ENCODE measurements at places on chromosomes 6 and 20. TPM values are rescaled to one million over a fixed set of nuclear protein-coding genes. Genes with fewer than 3 reads are reported as not detected.
A peak's percentile ranks its signal among the peaks of the same experiment; 100 is the strongest.

CST5 gene
- not detected for total RNA-seq

MEP1A gene
- total RNA-seq, result not detected

- DNase-seq, result no peak
Observed at GRCh38 chr6:108031968-108032367, 42.6 kb downstream of the OSTM1 start.

BPIFA3 gene
- total RNA-seq, result not detected

- peak; percentile 55 for DNase-seq
Observed at GRCh38 chr6:36247693-36248092, 22.2 kb upstream of the PNPLA1 start.

DNA sequence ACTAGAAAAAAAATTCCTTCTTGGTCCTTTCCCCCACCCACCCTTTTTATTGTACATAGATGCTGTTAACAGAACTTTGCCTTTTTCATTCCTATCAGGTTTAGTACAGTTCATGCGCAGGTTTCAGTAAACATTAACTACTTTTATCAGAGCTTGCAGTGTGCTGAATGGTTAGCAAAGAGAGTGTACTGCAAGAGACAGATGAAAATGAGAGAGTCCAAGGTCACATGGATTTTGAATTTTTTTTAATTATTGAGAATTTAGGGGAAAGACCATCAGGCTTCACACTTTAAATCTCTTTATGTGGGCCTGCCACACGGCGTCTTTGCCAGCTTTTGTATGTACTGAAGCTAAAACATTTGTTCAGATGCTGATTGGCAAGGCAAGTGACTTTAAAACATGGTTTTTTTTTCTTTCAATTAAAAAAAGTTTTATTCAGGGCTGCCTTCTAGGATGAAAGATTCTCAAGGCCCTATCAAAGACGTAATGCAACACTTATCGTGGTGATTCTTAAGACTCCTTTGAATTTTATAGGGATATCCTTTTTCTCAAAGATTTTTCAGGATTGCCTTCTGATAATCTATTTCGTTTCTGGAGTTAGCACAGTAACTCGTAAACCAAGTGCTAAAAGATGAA, 32.2 kb downstream of the RREB1 start:
- DNase-seq, result no peak

DNA sequence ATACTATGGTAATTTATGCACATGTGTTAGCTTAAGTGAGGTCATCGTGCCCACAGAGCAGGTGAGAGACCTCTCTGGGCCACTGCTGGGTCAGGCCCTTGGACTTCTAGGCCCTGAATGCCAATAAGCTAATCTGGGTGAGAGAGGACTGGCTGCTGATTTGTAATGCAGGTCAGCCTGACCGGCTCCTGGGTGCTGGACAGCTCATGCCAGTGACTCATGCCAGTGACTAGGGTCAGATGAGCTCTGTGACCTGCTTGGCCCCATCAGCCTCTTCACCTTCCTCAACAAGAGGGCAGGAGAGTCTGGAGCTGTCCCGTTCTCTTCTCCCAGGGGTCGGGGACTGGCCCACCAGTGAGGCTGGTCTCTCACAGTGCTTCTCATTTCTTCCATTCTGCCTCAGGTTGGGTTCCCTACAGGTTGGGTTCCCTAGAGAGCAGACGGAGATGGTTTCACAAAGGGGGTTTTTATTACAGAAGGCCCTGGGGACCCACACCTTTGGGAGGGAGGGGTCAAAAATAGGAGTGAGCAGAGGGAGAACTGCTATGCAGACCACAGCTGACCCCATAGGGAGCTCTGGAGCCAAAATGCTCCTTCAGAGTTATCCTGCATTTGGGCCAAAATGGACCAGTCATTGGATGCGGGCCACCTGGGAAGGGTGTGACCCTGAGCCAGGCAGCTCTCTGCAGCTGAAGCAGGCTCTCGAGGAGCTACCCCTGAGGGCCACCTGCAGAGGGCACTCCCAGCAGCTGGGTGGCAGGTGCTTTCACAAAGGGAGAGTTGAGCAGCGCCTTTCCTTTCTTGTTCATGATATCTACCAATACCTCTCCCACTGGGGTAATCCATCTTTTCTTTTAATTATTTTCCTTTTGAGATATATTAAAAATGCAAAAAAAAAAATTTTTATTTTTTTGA, 2.2 kb upstream of the OXT start:
- no peak for DNase-seq

GRCh38 chr6:29887330-29887818, 55.0 kb upstream of the HLA-A start:
- DNase-seq, result peak; percentile 17

DNA sequence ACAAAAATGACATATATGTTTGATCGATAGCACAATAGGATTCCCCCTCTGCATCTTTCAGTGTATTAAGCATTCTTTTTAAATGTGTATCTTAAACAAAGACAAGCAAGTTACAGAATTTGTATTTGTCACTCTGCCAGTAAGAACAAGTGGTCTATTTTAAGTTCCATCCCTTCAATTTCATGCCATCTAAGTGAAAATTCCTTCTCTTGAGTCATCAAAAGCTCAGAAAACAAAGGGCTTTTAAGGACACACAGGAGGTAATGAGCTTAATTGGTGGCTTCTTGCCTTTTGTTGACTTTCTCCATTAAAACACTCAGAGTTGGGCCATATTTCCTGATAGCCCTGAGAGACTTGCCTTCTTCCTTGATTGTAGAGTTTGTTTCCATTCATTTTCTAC, 547.8 kb downstream of the TENT5A start:
- DNase-seq, result no peak

DNA sequence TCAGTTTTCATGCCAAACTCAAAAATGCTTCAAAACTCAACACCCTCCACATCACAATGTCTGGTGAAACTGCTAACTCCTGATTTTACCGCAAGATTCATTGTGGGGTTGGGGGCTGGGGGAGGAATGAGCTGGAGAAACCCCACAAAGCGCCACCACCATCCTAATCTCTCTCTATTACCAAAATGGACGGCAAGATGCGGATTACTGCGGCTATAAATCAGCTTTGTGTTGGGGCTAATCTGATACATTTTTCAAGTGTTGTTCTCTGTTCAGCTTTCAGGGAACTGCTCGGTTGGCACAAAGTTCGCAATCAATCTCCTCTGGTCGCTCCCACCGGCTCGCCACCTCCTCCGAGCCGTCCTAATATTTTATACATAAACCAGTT, 83.7 kb downstream of the TMEM242 start:
- DNase-seq, result no peak

DNA sequence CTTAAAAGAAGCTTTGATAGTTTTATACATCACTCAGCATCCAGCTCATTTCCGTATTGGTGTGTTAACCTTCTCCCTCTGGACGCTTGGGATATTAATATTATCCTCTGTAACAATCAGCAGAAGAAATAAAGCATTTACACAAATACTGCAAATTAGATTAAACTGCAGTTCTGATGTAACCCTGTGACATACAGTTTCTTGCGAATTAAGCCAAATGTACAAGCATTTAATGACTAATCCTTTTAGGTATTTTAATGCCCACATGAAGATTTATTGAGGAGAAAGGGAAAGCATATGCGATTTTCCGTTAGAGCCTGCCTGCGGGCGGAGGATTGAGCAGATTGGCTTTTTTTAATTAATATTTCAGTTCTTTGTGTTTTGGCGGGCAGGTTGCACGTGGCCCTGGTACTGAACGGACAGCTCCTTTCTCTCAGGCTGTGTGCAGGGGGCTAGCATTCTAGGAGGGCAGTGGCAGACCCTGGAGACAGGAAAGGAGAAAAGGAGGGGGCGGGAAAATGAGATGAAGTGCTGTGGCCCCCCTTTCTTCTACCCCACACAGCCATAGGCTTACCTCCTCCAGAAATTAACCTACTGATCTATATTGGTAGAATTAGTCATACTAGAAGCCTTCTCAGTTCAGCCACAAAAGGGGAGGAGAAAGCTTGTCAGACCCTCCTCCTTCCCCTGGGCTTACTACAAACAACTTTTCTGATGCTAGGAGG, 14.1 kb upstream of the TFAP2D start:
- DNase-seq, result peak; percentile 17

RNF144B gene
- total RNA-seq, result 77.1 TPM

ABHD16B gene
- total RNA-seq, result not detected

DNA sequence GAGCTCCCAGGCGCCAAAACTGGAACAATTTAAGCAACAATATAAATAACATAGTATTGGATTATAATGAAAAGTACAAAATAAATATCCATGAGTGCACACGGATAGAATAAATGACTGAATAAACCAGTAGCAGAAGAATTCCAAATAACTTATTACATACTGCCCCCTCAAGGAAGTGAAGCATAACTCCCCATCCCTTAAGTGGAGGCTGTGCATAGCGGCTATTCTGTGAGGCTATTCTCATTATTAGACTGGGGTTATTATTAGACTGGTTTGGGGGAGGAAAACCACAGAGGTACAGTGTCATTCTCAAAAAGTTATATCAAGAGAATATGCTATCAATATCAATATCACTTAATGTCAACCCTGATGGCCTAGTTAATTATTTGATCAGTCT, 94.4 kb upstream of the SIRPA start:
- peak; percentile 65 for DNase-seq

DNA sequence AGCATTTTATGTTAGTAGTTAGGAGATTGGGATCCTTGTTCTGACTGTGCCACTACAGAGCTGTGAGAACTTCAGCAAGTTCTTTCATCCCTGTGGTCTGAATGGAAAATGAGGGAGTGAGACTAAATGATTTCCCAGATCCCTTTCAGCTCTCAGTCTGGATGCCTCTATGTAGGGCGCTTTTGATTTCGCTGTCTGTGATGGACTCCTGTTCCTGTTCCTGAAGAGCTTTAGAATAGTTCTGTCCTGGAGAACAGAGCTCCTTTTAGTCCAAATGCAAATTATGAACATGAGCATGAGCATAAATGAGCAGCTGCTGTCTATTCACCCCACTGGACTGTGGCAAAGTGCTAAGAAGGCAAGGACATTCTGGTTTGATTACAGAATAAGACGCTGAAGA, 61.4 kb upstream of the NT5E start:
- DNase-seq, result no peak

- DNase-seq, result no peak
Observed at GRCh38 chr6:170421921-170422320, 115.4 kb downstream of the FAM120B start.

GRCh38 chr6:125165256-125165655, 11.7 kb downstream of the TPD52L1 start:
- DNase-seq, result no peak

- DNase-seq, result no peak
Observed at GRCh38 chr20:64210656-64211369, 44.7 kb upstream of the PCMTD2 start.

DNA sequence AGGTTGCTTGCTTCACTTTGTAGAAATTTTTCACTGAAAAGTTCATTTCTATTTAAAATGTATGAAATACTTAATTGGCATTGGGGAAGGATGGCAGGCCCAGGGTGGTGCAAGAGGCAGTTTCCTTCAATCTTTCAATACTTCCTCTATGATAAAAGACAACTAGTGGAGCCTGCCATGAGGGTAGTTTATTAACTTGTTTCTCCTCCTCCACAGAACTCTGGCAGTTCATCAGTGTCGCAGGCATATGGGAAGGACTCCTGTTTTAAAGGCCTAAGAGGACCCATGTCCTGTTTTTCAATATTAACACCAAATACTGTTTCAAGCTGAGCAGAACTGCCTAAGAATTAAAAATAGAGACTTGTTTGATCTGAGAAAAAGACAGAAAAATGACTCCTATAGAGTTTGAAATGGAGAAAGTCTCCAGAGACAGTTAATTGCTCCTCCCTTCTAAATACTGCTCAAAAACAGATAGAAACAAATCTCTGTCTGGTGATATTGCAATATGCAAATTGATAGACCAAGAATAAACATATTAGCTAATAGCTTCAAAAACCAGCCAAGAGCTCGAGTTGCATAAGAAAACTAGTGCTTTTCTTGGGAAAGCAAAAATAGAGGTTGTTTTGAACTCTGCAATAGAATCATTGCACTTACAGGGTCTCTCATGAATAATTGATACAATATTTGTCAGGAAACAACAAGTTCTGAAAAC, 665.7 kb upstream of the SLC35B3 start:
- no peak for DNase-seq

KDM1B gene
- 14.8 TPM for total RNA-seq

DNA sequence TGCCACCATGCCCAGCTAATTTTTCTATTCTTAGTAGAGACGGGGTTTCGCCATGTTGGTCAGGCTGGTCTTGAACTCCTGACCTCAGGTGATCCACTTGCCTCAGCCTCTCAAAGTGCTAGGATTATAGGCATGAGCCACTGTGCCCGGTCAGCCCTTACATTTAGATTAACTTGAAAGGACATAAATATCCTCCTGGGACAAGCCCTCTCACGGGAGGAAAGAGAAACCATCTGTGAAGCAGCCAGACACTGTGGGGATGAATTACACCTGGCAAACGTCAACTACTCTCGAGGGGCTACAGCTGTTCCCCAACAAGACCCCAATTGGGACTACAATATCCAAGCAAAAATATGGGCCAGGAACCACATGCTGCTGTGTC, 32.7 kb upstream of the SAMHD1 start:
- DNase-seq, result no peak

DNA sequence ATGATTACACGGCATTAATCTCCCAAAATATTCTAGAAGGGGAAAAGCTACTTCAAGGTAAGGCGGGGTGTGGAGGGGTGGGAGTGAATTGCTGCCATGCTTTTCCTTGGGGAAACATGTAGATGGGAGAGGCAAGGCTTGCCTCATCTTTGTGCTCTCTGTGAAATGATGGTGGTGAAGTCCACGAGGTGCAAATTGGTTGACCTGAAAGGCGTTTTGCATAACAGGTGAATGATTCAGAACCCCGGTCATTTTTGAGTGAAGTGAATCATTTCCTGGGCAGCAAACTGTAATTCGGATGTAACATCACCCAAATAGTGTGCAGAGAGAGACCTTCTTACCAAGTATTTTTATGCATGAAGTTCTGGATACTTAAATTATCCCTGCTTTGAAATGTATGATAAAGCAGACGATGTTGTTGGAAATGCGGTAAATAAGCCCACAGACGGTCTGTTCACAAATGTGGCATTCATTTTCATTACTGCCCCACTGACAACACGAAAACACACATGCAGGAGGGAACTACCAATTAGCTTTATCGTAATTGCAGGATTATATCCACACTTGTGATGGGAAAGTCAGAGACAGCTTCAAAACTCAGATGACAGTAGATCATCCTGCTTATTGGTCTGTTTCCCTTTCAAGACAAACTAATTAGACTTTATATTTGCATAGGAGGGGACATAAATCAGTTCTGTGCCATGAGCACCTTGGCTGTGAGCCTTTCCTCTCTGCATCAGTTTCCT, 3.0 kb downstream of the CDH4 start:
- peak; percentile 12 for DNase-seq

MDFI gene
- total RNA-seq, result 37.8 TPM
